ENCODE measurements at places on chromosomes 12 and 14. TPM values are rescaled to one million over a fixed set of nuclear protein-coding genes. Genes with fewer than 3 reads are reported as not detected.

The KIF26A gene
- 6.5 TPM for total RNA-seq

DNA sequence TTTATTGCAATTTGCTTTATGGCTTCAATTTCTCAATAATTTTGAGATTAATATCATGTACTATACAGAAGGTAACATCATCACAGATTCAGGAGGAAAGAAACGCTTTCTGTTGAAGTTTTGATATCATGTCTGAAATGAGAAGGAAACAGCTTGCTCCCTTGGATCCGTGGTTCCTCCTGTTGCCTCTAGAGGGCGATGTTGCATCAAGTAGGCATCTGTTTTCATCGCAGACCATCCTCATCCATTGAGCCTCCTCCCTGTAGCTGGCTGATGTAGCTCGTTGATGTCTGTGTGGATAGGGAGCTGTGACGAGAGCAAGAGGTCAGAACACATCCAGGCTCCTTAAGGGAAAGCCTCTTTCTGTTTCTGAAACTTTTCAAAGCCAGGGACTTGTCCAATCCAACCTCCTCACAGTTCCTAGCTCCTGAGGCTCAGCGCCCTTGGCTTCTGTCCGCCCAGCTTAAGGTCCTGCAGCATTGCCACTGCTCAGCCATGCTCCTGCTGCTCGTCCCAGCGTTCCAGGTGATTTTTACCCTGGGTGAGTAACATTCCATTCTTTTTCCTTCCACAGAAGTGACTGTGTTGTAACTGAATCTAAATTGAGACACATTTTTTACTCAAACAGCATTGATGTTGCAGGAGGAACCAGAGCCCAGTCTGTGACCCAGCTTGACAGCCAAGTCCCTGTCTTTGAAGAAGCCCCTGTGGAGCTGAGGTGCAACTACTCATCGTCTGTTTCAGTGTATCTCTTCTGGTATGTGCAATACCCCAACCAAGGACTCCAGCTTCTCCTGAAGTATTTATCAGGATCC is 304.8 kb upstream of the OR4E1 start:
- H3K36me3 ChIP-seq: no peaks in the 10 kb centered on the region
- peak; percentile 31 for DNase-seq
- H3K27me3 ChIP-seq: peaks cover 11% of the 10 kb centered on the region

The SLC38A4 gene
- total RNA-seq: 0.74 TPM

The CBX5 gene
- 50.9 TPM for total RNA-seq

The ADAMTS20 gene
- total RNA-seq: not detected

DNA sequence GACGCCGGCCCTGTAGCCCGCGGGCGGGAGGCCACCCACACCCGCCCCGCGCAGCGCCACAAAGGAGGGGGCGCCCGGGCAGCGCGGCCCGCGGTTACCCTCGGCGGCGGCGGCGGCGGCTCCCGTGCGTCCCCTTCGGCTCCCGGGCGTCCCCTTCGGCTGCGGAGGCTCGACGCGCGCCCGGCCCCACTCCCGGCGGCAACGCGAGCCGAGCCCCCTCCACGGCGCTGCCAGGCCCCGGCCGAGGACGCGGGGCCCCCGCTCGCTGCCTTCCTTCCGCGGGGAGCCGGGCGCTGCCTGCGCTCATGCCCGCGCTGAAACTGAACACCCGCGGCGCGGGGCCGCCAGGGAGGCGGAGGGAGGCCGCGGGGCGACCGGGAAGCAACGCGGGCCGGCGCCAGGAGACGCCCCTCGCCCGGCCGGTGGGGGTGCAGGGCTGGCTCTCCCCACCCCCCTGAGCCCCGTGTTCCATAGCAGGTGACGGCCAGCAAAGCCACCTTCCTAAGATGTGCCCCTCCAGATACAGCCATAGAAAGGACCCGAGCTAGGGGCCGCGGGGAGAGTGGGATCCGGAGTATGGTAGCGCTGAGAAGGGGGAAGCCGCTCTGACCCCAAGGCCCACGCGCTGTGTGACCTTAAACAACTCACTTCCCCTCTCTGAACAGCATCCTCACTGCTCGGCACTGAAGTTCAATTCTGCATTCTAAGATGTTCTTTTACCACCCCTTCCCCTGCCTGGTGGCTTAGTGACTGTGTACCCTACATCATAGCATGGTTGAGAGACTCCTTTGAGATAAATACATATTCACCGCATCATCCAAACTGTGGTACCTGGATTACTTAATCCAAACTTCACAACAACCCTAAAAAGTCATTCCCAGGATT is 42.8 kb downstream of the KDM2B start:
- no peaks in the 10 kb centered on the region for H3K27me3 ChIP-seq
- peak overlapping the region; percentile 70 for H3K4me3 ChIP-seq
- no peaks in the 10 kb centered on the region for H3K4me1 ChIP-seq
- H3K27ac ChIP-seq: peak overlapping the region; percentile 96
- DNase-seq: peak; percentile 36

The GLIPR1L1 gene
- not detected for total RNA-seq

GRCh38 chr14:85445151-85445795 is 84.7 kb upstream of the FLRT2 start:
- no peak overlapping the region for H3K4me3 ChIP-seq
- no peak for DNase-seq
- H3K27me3 ChIP-seq: no peaks in the 10 kb centered on the region
- H3K4me1 ChIP-seq: peaks cover 1% of the 10 kb centered on the region
- no peak overlapping the region for H3K27ac ChIP-seq

GRCh38 chr14:65263177-65263788 is 149.2 kb upstream of the FUT8 start:
- no peaks in the 10 kb centered on the region for H3K4me1 ChIP-seq
- H3K36me3 ChIP-seq: no peaks in the 10 kb centered on the region
- no peaks in the 10 kb centered on the region for H3K27me3 ChIP-seq
- no peak overlapping the region for H3K4me3 ChIP-seq
- DNase-seq: no peak
- H3K27ac ChIP-seq: no peak overlapping the region

DNA sequence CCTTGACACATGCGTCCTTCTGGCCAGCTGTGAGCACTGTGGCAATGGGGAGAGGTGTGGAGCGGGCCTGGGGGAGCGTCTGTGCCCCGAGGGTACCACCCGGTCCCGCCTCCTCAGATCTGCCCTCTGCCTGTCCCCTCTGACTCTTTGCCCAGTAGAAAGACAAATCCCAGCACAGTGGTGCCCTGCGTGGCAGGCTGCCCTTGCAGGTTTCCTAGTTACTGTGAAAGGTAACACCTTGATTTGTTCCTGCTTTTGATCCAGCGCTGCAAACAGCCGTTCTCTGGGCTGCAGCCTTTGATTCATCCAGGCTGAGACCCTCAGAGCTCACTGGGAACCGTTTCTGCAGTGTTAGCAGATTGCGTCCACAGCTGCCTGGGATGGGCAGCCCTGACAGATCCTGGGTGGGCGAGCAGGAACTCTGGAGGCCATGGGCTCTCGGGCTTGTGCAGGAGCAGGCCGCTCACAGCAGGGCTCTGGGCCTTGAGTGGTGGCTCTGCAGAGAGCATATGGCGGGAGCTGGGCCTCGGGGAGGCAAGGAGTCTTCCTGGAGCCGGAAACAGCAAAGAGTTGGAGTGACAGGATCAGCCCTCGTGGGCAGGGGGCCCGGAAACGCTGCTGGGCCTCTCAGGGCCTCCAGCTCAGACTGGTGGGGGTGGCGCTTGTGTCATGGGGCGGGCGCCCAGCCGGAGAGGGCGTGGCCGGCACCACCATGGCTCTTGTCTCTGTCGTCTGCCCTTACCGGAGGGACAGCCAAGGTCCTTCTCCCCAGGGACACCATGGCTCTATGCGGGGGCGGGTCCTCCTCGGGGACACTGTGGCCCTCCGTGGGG is 16.6 kb downstream of the FBRSL1 start:
- peak; percentile 96 for DNase-seq
- H3K27ac ChIP-seq: peak overlapping the region; percentile 45
- no peak overlapping the region for H3K4me3 ChIP-seq
- H3K36me3 ChIP-seq: peaks cover 14% of the 10 kb centered on the region
- H3K4me1 ChIP-seq: peaks cover 23% of the 10 kb centered on the region

All from lung (tissue), 17 donors.